Activated T-helper 1 cell treated with anti-CD3 and anti-CD28 coated beads, Interleukin-12 subunit alpha, Interleukin-12 subunit beta, Interleukin-2, Interleukin-4 antibody, amounts not matched to agents 30 ng/mL and 10 ng/mL and 1 ng/mL, durations not matched to agents 14 hours and 24 hours and 36 hours (primary cell): ENCODE measurements at places on chromosomes 3 and 15. TPM values are rescaled to one million over a fixed set of nuclear protein-coding genes. Genes with fewer than 3 reads are reported as not detected.

NLGN1 gene
- total RNA-seq: not detected in 2 replicates

- no peak overlapping the region for H3K4me3 ChIP-seq
- H3K4me1 ChIP-seq: peaks cover 11% of the 10 kb centered on the region
- H3K27me3 ChIP-seq: peaks cover 32% of the 10 kb centered on the region
- peak; percentile 48 for DNase-seq
- no peaks in the 10 kb centered on the region for H3K36me3 ChIP-seq
- H3K27ac ChIP-seq: peak overlapping the region; percentile 15
Measured at GRCh38 chr3:186705882-186706780, 11.0 kb upstream of the KNG1 start.

PATL2 gene
- 11.1 and 11.5 TPM in 2 replicates for total RNA-seq

DNA sequence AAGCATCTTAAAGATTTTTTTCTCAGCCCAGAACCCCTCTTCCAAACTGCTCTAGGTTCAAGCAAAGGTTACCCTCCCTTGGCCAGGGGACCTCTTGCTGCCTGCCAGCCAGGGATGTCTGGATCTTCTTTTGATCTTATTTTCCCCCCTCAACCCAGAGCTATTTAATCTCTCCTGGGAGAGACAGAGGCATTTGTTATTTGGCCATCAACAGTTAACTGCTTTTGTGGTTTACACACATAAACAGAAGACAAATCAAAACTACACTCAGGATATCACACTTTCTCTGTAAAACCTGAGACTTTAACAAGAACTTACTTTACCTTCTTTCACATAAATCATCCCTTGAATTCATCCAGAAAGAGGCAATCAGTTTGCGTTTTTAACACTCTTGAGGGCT, 272.5 kb downstream of the THSD4 start:
- H3K36me3 ChIP-seq: no peaks in the 10 kb centered on the region
- H3K27ac ChIP-seq: no peak overlapping the region
- H3K27me3 ChIP-seq: peaks cover 30% of the 10 kb centered on the region
- H3K4me3 ChIP-seq: no peak overlapping the region
- no peak for DNase-seq

MRPL47 gene
- 65.1 and 65.5 TPM in 2 replicates for total RNA-seq

GRCh38 chr15:56367156-56367555, 1.9 kb downstream of the TEX9 start:
- no peak overlapping the region for H3K4me3 ChIP-seq
- DNase-seq: no peak
- H3K36me3 ChIP-seq: no peaks in the 10 kb centered on the region
- H3K4me1 ChIP-seq: peaks cover 18% of the 10 kb centered on the region

DNA sequence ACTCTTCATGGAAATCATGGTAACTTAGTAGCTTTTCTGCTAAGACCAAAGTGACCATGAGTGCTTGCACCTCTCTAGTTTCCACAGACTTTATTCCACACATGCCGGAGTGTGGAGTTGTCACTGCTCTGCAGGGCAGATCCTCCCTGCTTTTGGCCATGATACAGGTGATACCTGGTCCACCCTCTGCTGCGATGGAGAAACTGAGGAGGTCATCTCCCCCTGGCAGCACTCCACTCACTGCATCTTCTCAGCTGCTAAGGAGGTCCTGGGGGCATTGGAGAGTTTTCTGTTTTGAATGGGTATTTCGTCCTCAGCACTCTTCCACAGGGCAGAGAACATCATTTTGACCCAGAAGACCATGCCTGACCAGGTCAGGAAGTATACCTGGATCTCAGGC, 31.1 kb downstream of the RBM5 start:
- H3K36me3 ChIP-seq: peaks cover 31% of the 10 kb centered on the region
- DNase-seq: no peak
- no peaks in the 10 kb centered on the region for H3K27me3 ChIP-seq
- H3K27ac ChIP-seq: no peak overlapping the region
- H3K4me3 ChIP-seq: no peak overlapping the region

STRIT1 gene
- total RNA-seq: not detected in 2 replicates

DNA sequence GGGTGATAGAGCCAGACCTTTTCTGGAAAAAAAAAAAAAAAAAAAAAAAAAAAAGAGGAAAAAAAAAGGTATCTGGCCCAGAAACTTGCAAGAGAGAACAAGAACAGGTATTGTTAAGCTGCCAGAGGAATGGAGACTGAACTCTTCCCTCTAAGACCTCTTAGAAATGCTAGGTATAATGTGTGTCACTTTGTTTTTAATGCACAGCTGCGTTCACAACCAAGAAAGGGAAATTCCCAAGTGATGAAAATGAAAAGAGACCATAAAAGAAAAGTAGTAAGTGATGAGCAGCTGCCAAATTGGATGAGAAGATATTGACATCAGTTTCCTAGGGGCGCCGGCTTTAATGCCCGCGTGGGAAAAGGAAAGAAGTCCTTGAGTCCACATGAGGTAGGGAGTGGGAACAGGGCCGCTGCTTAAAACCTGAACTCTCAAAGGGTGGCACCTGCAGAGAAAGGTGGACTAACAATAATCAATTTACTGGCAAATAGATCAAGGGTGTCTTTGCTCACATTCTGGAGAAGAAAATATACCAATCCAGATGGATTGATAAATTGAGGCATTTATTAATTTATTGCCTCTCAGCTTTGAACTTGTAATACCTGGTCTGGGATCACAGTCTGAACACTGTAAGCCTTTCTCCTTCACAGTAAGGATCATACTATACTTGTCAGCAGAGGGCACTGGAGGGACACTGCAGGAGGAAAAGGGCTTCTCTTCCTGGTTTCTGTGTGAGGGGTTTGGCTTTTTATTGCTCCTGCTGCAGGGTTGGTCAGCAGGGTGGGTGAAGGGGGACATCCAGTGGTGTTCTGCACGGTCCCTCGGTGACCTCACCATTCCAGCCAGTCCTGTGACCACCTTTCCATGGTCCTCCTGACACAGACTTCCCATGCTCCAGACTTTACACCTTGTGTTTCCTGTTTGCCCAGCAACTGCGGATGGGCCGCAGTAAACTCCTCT, 131.6 kb downstream of the AQP9 start:
- H3K27me3 ChIP-seq: peaks cover 5% of the 10 kb centered on the region
- peak overlapping the region; percentile 6 for H3K4me3 ChIP-seq
- peak overlapping the region; percentile 6 for H3K27ac ChIP-seq
- peaks cover 16% of the 10 kb centered on the region for H3K4me1 ChIP-seq
- DNase-seq: peak; percentile 28

DNA sequence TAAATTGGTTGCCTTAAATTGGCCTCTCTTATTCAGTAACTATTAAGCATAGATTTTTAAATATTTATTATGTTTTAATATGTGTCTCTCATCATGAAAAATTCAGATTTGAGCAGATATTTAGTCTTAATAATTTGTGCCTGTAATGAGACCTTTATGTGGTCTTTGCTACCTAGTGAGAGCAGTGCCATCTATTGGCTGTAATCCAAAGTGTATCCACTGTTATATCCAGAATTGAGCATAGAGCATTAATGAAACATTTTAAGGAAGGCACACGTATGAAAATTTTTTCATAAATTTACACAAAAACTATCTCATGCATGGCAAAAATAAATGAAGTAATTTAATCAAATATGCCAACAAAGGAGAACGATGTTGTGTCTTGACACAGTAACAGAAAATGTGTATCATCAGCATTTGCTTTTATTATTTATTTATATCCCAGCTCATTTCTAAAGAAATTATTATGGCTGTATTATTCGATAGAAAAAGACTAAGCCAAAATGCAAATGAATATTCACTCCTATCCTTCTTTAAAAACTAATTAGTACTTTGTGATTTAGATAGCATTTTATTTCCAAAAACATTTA, 203.5 kb downstream of the RSRC1 start:
- DNase-seq: no peak
- H3K4me3 ChIP-seq: no peak overlapping the region
- no peaks in the 10 kb centered on the region for H3K36me3 ChIP-seq
- no peaks in the 10 kb centered on the region for H3K27me3 ChIP-seq

GRCh38 chr3:30871720-30872119, 22.7 kb downstream of the GADL1 start:
- no peak for DNase-seq
- no peaks in the 10 kb centered on the region for H3K36me3 ChIP-seq
- H3K27ac ChIP-seq: no peak overlapping the region
- H3K27me3 ChIP-seq: peaks cover 16% of the 10 kb centered on the region

GRCh38 chr15:63156755-63157117, 541 bp downstream of the RPS27L start:
- peaks cover 19% of the 10 kb centered on the region for H3K36me3 ChIP-seq
- DNase-seq: peak; percentile 5
- H3K27ac ChIP-seq: peak overlapping the region; percentile 98
- no peaks in the 10 kb centered on the region for H3K27me3 ChIP-seq

IGF2BP2 gene
- total RNA-seq: 0.42 and 0.62 TPM in 2 replicates

- no peak overlapping the region for H3K4me3 ChIP-seq
- peaks cover 57% of the 10 kb centered on the region for H3K4me1 ChIP-seq
- peaks cover 23% of the 10 kb centered on the region for H3K36me3 ChIP-seq
- H3K27ac ChIP-seq: peak overlapping the region; percentile 9
- H3K27me3 ChIP-seq: no peaks in the 10 kb centered on the region
- no peak for DNase-seq
Measured at GRCh38 chr3:37999836-38000235, 9.2 kb downstream of the VILL start.

CPNE9 gene
- 0.93 TPM in 1 of 2 replicates, not detected in the other for total RNA-seq

KNG1 gene
- not detected in 2 replicates for total RNA-seq

PAQR5 gene
- total RNA-seq: 0.12 TPM in 1 of 2 replicates, not detected in the other

GRCh38 chr3:127632035-127632820, 3.2 kb downstream of the PODXL2 start:
- H3K27me3 ChIP-seq: peaks cover 38% of the 10 kb centered on the region
- H3K27ac ChIP-seq: no peak overlapping the region
- H3K36me3 ChIP-seq: peaks cover 3% of the 10 kb centered on the region
- DNase-seq: no peak
- no peak overlapping the region for H3K4me3 ChIP-seq

GRCh38 chr15:66957431-66957720, 108.0 kb upstream of the SMAD3 start:
- peaks cover 17% of the 10 kb centered on the region for H3K4me1 ChIP-seq
- DNase-seq: no peak
- H3K27ac ChIP-seq: no peak overlapping the region
- no peaks in the 10 kb centered on the region for H3K36me3 ChIP-seq
- peaks cover 9% of the 10 kb centered on the region for H3K27me3 ChIP-seq

DUOXA2 gene
- not detected in 2 replicates for total RNA-seq

DNA sequence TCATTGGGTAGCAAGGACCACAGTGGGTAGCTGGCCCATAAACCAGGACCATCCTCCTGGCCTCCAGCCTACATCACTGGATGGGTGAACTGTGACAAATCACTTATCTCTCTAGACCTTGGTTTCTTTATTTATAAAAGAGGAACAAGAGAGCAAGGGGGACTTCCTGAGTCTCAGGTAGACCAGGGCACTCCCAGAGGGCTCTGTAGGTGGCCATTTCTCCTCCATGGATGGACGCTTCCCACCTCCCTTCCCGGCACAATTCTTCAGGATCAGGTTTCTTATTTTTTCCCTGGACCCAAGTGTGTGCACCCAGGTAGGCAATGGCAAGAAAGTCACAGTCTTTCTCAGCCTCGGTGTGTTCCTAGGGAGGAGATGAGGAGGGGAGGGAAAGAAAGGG, 41.4 kb upstream of the SPATA12 start:
- no peaks in the 10 kb centered on the region for H3K36me3 ChIP-seq
- DNase-seq: no peak
- peaks cover 3% of the 10 kb centered on the region for H3K27me3 ChIP-seq
- no peak overlapping the region for H3K4me3 ChIP-seq

DNA sequence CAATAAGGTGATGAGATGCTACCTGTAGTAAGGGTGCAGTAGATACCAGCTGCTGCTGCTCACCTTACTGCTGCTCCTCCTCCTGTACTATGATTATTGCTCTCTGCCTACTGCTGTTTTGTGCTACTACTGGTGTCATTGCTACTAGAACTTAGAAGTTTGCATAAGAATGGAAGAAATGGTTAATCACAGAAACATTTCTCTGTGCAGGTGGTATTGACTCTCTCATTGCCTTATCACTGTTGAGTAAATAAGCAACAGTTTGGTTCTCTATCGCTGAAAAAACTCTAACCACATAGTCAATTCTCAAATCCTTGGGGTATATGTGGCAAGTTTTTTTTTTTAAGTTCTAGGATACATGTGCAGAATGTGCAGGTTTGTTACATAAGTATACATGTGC, 16.5 kb downstream of the MITF start:
- H3K27ac ChIP-seq: no peak overlapping the region
- no peak overlapping the region for H3K4me3 ChIP-seq
- no peaks in the 10 kb centered on the region for H3K27me3 ChIP-seq
- DNase-seq: no peak
- no peaks in the 10 kb centered on the region for H3K36me3 ChIP-seq

ASB14 gene
- total RNA-seq: not detected in 2 replicates

DNA sequence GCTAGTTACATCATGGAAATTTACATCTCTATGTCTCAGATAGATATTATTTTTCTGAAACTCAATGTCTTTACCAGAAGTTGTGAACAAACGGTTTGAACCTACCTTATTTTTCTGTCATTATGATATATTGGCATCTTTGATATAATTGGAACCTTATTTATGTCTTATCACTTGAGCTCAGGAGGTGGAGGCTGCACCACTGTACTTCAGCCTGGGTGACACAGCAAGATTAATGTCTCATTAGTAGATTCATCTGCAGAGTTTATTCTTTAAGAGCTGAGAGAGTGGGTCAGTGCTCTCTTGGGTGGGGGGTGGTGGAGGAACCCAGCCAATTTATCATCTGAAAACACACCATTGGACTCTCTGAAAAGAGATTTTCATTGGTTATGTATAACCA, 21.4 kb downstream of the SCG3 start:
- H3K4me1 ChIP-seq: no peaks in the 10 kb centered on the region
- no peak overlapping the region for H3K27ac ChIP-seq
- H3K4me3 ChIP-seq: no peak overlapping the region

DNA sequence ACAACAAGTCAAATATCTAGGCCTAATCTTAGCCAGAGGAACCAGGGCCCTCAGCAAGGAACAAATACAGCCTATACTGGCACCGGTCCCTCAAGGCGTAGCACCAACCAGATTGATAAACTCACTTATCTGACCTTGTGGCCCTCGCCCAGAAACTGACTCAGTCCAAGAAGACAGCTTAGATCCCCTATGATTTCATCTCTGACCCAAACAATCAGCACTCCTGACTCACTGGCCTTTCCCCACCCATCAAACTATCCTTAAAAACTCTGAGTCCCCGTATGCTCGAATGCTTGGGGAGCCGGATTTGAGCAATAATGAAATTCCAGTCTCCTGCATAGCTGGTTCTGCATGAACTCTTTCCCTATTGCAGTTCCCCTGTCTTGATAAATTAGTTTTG, 1.6 kb upstream of the SORD start:
- no peak for DNase-seq
- peaks cover 16% of the 10 kb centered on the region for H3K4me1 ChIP-seq
- no peak overlapping the region for H3K27ac ChIP-seq
- peak overlapping the region; percentile 69 for H3K4me3 ChIP-seq
- peaks cover 31% of the 10 kb centered on the region for H3K27me3 ChIP-seq
